ENCODE measurements at places on chromosomes 5 and 9.

- no peak for DNase-seq
Measured at GRCh38 chr9:26033336-26033735, 355.1 kb upstream of the TUSC1 start.

GRCh38 chr5:115402822-115403577 is 106.5 kb upstream of the CCDC112 start:
- no peak for DNase-seq

- DNase-seq, result no peak
Measured at GRCh38 chr9:137128862-137129455, 10.0 kb upstream of the GRIN1 start.

GRCh38 chr9:14775917-14776316 is 53.4 kb upstream of the CER1 start:
- no peak for DNase-seq

DNA sequence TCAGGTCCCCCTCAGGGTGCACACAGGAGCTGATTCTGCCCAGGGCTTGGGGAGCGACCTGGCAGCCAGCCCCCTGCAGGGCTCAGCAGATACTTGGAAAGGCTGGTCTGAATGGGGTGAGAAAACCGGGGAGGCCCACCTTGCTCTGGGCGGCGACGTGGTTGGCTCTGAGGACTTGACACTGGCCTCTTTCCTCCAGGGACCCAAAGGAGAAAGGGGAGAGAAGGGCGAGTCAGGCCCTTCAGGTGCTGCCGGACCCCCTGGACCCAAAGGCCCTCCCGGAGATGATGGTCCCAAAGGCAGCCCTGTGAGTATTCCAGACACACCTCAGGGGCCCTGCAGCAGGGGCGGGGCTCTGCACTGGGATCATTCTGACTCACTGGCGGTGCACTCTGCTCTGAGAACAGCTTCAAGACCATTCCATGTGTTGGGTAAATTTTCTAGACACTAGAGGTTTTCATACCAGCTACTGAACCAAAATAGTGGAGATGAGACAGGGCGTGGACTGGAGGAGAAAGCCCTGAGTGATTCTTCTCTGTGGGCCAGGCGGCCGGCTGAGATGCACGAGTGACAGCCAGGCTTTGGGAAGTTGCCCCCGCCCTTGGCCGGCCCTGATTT is 65.9 kb upstream of the FCN2 start:
- DNase-seq, result no peak

DNA sequence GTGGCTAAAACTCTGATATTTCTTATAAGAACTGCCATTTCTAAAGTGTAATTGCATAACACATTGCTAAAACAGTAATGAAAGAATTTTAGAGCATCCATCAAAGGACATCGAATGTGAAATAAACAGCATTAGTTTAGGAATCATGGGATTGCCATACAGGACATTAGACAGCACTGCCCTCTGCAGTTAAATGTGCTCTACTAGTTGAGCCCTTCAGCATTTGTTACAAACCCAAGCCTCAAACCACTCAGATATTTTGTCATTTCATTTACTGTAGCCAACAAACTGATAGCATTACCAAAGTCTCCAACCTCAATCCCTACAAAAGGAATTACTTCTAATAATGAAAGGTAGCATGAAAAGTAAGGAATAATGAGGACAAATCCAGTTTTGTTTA is 116.8 kb upstream of the COX7C start:
- DNase-seq, result no peak

- no peak for DNase-seq
Measured at GRCh38 chr5:168877132-168877892, 298.1 kb upstream of the PANK3 start.

GRCh38 chr5:73673161-73673591 is 47.2 kb downstream of the ARHGEF28 start:
- DNase-seq, result no peak

DNA sequence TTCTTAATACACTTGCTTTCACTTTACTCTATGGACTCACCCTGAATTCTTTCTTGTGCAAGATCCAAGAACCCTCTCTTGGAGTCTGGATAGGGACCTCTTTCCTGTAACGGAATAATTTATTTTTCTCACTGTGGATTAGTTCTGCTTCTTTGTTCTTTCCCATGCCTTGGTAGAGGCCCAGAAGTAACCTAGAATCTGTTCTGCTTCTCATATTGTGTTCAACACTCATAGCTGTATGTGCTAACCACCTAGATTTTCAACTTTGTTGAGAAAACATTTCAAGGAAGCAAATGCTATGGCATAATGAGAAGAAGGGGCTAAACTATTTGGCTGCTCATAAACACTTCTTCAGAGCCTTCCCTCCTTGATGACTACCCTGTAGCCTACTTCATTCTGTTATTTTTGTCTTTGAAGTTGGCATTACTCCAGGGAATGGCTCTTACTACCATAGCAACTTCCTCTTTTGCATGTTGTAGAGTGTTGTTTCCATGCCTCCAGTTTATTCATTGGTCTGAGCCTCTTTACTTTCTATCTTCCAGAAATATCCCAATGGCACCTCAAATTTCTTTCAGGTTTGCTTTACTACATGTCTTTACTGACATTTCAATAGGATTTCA is 74.3 kb downstream of the KIAA0825 start:
- no peak for DNase-seq

GRCh38 chr9:109121232-109121796 is 1.6 kb upstream of the TMEM245 start:
- no peak for DNase-seq

DNA sequence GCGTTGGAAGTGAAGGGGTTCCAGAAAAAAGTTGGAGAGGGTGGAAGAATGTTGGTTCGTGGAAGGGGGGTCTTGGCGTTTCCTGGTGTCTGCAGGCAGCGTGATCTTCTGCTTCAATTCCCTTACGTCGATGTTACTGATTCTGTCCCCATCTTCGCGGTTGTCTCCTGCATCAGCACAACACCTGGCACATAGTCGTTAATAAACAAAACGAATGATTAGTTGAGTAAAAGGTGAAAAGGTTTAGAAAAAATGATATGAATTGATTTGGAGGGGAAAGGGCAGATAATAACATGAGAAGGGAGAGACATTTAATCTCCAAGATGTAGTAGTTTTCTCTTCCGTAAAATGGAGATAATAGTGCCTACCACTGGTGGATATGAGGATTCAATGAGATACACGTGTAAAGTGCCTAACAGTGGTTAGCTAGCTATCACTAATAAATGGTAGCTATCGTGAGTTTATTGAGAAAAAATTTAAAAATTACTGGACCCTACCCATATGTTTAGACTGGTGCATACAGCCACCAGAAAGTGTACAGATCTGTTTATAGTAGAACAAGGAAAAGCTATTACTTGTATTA is 556 bp downstream of the MTREX start:
- no peak for DNase-seq

GRCh38 chr5:35129921-35130485 is 82.3 kb upstream of the AGXT2 start:
- DNase-seq, result peak; percentile 3

- no peak for DNase-seq
Measured at GRCh38 chr9:878239-878638, 36.7 kb downstream of the DMRT1 start.

- no peak for DNase-seq
Measured at GRCh38 chr5:54455413-54456157, at the start of gene HSPB3. HSPB3 (plus strand) TSS chr5:54455699; CDS start chr5:54455790, 91 bp downstream.

- no peak for DNase-seq
Measured at GRCh38 chr9:35834260-35835215, 5.5 kb downstream of the TMEM8B start.

- no peak for DNase-seq
Measured at GRCh38 chr5:63125392-63125791, 546.8 kb downstream of the LRRC70 start.

- DNase-seq, result no peak
Measured at GRCh38 chr9:94638335-94639060, 820 bp downstream of the FBP1 start.

DNA sequence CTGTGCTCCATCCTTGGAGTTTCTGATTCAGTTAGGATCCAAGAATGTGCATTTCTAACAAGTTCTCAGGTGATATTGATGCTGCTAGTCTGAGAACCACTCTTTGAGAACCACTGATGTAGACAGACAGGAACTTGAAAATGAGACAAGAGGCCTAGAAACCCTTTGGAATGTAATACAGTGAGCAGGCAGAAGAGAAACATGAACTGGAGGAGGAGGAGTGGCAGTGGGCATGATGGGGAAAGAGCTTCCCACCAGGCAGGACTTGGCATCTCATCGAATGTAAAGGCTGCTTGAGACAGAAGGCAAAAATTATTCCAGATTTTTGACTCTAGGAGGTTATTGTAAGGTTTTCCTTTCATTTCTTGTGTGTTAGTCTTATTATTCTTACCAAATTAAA is 295.8 kb upstream of the SGCD start:
- no peak for DNase-seq

- DNase-seq, result no peak
Measured at GRCh38 chr5:95027775-95028174, 257.1 kb downstream of the MCTP1 start.

GRCh38 chr5:60821488-60822284 is 22.4 kb downstream of the ELOVL7 start:
- DNase-seq, result no peak

- no peak for DNase-seq
Measured at GRCh38 chr9:107976767-107977166, 487.2 kb upstream of the KLF4 start.

DNA sequence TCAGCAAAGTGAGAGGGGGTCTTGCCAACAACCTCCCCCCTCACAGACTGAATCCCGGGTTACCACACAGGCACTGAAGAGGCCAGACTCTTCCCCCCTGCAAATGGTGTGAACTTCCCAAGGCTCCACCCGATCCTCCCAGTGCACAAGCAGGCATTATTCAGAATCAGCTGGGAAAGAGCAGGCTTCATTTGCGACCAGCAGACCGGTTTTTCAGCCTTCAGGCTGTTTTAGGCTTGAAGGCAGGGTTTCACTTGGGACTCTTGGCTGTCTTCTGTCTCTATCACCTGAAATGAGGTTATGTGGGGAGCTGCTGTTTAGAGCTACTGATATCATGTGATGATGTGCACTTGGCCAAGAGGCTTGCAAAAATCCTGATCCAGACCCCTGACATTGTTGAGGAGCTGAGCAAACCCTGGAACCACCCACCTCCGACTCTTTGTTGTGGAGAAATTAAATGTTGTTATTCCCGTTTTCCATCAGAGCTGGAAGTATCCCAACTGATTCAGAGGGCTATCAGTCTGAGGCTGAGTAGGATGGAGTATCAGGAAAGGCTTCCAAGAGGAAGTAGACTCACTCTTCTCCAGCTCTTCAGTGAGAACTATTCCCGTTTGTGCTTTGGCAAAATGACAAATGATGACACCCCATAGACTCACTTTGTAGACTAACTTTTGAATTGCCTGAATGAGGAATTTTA is 63.3 kb upstream of the ZFR start:
- DNase-seq, result no peak

- no peak for DNase-seq
Measured at GRCh38 chr9:16154521-16155078, 601.8 kb downstream of the CCDC171 start.

- no peak for DNase-seq
Measured at GRCh38 chr9:18109675-18110074, 364.3 kb upstream of the ADAMTSL1 start.

DNA sequence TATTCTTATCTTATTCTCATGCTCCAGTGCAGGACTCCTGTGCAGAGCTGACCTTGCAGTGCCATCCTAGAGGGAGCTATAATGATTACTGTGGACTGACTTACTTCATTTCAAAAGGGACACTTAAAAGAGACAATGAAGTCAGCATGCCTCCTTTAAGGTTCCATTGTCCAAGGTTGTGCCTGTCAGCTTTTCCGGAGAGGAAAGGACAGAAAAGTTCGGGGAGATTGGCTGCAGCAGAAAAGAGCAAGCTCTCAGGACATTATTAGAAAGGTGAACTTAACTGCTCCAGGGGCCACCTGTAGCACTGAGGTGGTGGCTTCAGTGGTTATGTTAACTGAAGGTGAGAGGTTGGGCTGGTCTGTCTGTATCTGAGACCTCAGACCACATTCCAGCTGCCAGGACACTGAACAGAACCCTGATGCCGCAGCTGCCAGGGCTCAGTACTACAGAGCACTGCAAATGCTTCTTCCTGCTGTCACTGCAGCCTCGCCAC is 112.9 kb downstream of the ST8SIA4 start:
- DNase-seq, result no peak

GRCh38 chr5:149656576-149657182 is 73.4 kb upstream of the PPARGC1B start:
- DNase-seq, result no peak

DNA sequence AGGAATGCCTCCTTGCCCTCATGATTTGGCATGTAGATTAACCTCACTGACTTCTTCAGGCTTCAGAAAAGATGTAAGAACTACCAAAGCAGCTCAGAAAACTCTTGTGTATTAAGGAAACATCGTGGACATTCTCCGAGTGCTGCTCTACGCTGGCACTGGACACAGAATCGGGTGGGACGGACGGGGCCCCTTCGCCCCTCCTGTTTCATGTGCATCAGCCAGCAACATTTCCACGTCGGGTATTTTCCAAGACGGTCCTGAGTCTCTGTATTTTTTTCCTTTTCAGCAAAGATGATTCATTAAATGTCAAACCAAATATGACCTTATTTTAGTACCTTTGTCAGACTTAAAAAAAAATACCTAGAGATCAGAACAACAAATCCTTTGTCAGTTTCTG is 583.6 kb downstream of the CCDC171 start:
- no peak for DNase-seq

DNA sequence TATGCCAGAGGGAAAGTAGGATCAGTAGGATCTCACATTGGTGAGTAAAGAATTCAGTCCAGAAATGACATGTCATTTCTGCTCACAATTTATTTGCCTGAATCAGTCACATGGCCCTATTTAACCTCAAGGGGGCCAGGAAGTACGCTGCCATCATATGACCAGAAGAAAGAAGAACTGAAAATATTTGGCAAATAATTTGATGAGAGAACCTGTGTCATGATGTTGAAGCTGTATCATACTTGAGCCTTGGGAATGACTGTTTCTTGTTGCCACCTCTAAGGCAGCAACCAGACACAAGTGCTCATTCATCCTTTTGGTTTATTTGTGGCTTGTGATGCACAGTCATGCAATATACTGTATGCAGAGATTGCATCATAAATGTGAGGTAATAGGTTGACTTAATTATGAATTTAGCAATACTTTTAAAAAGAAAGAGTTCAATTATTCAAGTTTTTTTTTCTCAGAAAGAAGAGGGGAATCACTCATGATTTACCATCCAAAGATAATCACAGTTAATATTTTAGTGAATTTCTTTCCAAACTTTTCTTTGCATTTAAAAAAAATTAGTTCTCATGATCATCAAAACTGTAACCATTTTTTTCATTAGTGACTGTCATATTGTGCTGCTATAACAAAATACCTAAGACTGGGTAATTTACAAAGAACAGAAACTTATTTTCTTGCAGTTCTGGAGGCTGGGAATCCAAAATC is 8.2 kb upstream of the ZFYVE16 start:
- DNase-seq, result no peak

DNA sequence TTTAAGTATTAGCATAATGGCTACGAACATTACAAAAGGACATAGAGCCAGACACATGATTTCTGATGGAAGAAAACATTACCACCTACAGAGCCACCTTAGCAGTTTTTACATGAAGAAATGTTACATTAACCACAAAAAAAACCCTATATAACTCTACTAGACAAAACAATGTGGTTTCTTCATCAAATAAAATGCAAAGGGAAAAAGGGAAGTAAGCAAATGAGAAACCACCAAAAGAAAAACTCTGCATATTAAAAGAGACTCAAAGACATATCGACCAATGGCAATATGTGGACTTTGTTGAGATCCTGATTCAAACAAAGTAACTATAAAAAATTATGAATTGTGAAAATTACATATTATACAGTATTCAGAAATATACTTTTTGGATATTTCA is 132.7 kb downstream of the TSSK1B start:
- no peak for DNase-seq

- DNase-seq, result no peak
Measured at GRCh38 chr9:127595611-127596010, 16.5 kb upstream of the STXBP1 start.

- DNase-seq, result no peak
Measured at GRCh38 chr9:107875571-107875980, 386.0 kb upstream of the KLF4 start.
